ENCODE measurements at places on chromosomes 11 and 22.

GRCh38 chr11:64323373-64323772 lies 5.5 kb downstream of the PRDX5 start:
- no peak for DNase-seq

DNA sequence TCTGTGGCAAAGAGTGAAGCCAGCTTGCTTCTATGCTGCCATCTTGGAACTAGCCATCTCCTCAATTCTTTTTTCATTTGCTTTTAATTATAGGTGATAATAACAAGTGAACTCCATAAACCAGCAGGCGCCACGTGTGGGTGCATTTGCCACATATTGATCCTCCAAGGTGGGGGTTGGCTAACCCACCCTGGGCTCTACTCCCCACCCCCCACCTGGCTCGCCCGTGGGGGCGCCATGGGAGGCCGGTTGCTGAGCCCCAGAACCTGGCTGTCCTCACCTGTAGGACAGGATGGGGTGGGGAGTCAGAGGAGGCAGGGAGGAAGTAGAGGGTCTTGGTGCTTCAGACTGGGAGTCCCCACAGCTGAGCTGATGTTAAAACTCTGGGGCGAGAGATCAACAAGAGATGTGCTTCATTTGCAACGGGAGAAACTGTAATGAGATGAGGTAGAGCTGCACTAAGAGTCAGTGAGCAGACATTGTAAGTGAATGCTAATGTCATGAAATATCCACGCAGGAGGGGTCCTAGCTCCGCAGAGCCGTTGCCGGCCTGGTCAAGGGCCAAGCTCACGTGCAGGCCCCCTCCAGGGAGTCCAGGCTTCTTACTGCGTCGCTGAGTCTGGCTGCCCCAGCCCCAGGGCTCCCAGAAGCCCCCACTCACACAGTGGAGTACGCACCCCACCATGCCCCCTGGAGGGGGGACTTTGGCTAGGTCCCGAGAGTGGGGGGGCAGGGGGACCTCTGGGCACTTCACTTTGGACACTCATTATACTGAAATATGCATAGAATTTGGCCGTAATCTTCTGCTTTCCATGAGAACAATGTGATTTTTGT lies 59.4 kb downstream of the BRD1 start:
- DNase-seq, result no peak

GRCh38 chr11:104279587-104279986 lies 115.6 kb upstream of the PDGFD start:
- DNase-seq, result no peak

- DNase-seq, result no peak
Observed at GRCh38 chr22:22554587-22555284, 4.3 kb downstream of the PRAME start.

- DNase-seq, result no peak
Observed at GRCh38 chr22:29310065-29310862, 3.8 kb downstream of the GAS2L1 start.

DNA sequence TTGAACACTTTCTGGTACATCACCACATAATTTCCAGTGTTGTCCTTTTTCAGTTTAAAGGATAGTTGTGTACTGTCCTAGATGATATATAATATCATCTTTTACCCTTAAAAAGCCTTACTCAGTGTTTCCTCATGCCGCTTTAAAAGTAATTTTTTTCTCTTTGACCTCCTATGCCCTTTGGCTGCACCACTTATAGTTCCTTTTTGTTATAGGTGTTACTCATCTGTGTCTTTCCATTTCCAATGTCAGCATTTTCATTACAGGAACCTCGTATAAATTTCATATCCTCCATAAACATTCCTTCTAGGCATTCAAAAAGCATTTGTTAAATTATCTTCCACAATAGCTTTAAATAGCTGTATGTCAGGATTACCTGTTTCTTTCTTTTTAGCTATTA lies 40.8 kb downstream of the USP47 start:
- DNase-seq, result no peak

DNA sequence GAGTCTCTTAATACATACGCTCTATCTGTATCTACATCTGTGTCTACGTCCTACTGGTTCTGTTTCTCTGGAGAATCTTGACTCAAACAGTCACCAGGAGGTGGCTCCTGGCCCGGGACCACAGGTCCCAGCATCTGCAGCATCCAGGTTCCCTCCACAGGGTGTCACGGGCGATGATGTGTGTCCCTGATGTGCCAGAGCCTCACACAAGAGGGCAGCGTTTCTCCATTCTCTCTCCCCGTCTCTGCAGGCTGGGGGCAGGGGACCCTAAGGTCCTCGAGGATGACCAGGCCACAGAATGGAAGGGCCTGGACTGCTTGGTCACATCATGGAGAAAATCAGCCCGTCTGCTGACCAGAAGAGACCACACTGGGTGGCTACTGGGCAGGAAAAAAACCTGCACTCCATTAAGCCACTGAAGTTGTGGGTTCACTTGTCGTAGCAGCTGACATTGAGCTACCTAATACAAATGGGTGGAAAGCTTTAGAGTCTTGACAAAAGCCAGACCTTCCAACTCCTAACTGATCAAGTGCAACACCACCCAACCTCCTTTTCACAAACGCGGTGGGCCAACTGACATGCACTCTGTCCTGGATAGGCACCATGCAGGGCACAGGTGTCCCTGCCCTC lies 392.5 kb downstream of the CTTN start:
- no peak for DNase-seq

DNA sequence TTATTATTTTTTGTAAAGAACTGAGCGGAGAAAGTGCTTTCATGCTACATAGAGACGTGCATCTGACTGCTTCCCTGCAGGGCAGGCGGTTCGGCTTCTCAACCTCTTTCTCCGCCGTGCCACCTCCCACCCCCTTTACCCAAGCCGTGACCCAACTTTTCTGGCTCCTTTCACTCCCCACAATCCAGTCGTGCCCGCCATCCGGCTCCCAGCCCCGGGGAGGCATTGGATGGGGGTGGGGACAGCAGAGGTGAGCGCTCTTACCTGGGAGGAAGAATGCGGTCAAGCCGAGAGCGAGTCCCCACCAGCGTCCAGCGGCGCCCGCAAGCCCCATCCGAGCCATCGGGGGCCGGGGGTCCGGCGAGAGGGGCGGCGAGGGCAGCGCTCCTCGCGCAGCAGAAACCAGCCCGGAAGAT lies 781 bp downstream of the NECTIN1 start:
- no peak for DNase-seq

DNA sequence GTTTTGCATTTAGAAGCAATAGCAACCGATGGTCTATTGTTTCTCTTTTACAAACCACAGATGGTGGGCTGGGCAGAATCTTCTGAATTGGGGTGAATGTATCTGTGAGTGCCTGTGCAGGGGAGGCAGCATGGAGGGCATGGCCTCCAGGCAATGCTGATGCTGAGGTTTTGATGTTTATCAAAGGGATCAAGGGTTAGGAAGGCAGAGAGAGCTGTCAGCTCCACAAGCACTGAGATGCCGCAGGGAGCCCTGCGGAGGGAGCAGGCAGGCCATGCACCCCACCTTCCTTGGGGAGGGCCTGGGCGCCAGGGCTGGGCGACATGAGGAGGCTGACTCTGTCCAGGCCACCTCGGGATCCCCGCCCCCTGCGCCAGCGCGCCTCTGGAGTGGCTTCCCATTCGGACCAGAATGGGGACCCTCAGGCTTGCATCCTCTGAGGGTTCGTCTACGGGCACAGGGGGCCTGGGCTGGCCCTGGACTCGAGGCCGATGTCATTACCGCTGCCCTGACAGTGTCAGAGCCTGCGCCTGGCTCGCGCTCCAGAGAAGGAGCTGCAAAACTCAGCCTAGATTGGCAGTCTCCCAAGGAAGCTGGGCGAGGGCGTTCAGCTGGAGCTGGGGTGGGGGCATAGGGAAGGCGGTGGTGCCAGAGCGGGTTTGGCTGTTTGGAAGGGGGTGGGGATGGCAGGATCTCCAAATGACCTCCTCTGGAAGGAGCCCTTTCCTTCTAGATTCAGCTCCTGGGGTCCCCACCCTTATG lies 13.9 kb upstream of the TH start:
- DNase-seq, result no peak

- no peak for DNase-seq
Observed at GRCh38 chr11:47272706-47273105, 2.8 kb downstream of the MADD start.

DNA sequence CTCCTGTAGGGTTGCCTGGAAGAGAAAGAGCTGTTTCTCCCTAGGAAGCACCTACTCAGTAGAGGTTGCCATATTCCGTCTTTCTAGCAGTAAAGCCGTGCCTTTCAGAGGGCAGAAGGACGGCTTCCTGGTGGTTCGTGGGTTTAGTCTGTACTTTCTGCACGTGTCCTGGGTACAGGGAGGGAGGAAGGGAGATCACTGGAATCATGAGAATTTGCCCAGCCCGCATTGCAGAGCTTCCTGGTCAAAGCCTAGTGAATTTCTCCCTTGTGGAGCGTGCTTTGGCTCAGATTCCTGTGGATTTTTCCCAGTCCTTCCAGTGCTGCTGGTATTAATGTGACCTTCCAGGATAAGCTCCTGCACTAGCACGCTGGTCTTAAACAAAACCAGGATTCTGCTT lies 44.9 kb downstream of the GRAMD1B start:
- no peak for DNase-seq

GRCh38 chr22:50507421-50507990 lies at the start of gene LMF2:
LMF2 (minus strand) TSS chr22:50507702; CDS start chr22:50507675, 27 bp downstream.
- DNase-seq, result peak; percentile 88

DNA sequence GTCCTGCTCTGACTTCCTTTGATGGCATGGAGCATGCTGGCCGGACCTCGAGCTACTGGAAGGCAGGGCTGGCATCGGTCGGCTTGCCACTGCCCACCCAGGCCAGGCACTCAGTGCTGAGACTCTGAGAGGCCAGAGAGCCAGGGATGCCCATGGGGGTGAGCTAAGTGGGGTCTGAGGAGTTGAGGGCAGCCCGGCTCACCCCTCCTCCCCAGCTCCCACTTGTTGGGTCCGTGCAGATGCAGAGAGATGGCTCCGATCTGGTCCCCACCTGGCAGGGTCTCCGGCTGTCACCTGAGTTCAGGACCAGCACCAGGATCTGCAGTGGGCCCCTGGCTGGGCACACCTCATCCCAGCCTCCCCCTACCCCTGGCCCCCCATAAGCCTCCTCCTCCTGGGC lies 13.3 kb downstream of the LSP1 start:
- DNase-seq, result no peak

Measured in stimulated activated CD8-positive, alpha-beta memory T cell treated with anti-CD3 and anti-CD28 coated beads, Interleukin-7, amount 100 ng/mL, for 1 hour (primary cell).